Stimulated activated naive CD4-positive, alpha-beta T cell (primary cell): ENCODE measurements at places on chromosomes 1 and 21.
A peak's percentile ranks its signal among the peaks of the same experiment; 100 is the strongest.

GRCh38 chr1:161930064-161930463 is 93.6 kb downstream of the OLFML2B start:
- DNase-seq, result no peak

DNA sequence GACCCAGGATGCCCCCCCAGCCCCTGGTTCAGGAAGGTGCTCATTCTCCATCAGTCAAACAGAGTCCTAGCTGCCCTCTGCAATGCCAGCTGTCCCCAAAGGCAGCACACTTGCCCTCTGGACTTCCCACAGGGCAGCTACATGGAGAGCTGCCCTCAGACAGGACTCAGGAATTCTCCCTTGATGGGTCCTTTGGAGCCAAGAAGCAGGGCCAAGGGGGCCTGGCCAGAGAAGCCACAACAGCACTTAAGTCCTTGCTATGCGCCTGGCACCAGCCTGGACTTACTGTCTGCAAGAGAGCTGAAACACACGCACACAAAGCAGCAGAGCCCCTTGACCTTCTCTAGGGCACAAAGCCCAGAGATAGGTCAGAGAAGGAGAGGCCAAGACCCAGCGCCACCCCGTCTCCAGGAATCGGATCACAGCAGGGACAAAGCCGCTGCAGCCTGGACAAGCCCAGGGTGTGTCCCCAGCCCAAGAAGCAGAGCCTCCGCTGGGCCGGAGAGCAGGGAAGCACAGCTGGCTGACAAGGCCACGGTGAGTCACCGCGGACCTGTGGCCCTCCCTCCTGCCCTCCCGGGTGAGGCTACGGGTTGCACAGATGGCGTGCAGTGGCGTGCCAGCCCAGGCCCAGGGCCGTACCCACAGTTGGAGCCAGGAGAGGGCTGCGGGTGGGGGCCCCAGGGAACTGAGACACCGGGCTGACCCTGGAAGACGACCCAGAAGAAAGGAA is 1.7 kb downstream of the WNT9A start:
- no peak for DNase-seq

DNA sequence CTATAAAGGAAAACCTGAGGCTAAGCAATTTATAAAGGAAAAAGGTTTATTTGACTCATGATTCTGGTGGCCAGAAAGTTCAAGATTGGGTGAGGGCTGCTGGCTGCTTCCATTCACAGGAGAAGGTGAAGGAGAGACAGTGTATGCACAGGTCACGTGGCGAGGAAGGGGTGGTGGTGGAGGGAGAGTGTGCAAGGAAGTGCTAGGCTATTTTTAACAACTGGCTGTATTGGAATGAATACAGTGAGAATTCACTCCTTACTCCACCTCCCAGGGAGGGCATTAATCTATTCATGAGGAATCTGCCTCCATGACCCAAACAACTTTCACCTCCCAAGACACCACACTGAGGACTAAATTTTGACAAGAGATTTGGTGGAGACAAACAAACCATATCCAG is 51.0 kb downstream of the SYDE2 start:
- no peak for DNase-seq

DNA sequence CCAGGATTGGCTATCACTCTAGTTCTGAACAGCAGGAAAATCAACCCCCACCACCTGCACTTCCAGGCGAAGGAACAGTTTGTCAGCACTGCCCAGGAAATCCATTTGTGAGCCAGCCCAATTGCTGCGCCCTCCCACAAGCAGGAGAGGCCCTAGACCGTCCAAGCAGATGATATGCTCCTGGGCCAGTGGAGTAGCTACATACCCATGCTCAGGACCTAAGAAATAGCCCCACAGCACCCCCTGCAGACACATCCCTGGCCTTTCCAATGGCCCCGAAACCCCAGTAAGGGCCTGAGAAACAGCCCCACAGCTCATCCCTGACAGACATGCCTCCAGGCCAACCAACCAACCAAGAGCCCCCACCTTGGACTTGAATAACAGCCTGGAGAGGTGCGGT is 111.5 kb upstream of the ZC3H11B start:
- DNase-seq, result no peak

GRCh38 chr1:17869815-17870214 is 114.7 kb downstream of the ACTL8 start:
- DNase-seq, result no peak

GRCh38 chr1:12554521-12555305 is 63.3 kb downstream of the DHRS3 start:
- no peak for DNase-seq

DNA sequence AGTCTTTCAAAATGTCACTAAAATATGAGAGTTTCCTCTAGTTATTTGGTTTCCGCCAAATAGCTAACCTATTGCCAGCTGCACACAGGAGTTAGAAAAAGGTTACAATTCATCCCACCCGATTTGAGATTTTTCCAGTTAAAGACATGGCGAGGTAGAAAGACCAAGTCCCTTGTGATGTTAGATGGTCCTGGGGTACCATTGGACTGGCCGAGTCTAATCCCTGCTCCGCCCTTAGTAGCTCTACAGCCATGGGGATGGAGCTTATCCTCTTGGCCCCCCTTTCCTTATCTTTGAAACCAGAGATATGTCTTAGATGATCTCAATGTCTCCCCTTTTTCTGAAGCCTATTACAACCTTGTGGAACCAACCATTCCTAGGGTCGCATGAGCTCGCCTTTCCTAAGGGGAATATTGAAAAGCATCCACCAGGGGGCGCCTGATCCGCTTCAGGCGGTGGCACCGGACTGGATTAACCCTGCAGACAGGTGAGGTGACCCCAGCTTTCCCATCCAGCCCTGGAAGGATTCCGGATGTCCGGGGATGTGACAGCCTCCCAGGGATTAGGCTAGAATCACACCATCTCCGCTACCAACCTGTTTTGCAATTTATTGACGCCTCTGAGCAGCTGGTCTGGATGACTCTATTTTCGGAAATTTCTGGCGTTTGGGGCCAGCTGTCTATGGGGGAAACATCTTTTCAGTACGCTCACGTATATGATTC is 68.3 kb upstream of the SIM2 start:
- DNase-seq, result peak; percentile 34

DNA sequence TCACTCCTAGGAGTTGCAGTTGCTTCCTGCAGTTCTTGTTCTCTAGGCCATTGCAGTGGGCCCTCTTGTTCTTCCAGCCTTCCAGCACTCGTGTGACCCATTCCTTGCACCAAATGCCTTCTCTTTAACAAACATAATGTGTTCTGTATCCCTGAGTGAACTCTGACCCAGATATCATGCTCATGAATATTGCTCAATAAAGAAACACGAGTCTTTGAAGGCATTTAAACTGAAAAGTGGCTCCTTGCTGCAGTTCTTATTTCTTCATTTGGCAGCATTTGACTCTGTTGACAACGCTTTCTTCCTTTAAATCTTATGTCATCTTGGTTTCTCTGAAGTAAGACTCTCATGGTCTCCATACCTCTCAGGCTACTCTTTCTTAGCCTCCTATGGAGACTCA is 100.7 kb upstream of the PDE4B start:
- no peak for DNase-seq

DNA sequence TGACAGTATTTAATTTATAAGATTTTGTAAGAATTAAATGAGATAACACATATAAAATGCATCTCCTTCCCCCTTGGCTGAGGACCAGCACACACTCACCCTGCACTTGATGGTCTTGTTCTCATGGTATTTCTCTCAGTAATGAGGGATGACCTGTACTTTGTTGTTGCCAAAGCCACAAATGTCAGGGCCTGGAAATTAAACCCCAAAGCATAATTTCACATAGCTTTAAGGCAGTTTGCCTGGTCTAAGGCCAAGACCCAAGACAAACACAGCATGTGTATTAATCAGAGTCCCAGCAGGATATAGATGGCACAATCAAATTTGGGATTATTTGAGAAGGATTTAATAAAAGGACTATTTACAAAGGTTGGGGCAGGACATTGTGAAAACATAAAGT is 48.6 kb upstream of the EPS15 start:
- DNase-seq, result no peak

DNA sequence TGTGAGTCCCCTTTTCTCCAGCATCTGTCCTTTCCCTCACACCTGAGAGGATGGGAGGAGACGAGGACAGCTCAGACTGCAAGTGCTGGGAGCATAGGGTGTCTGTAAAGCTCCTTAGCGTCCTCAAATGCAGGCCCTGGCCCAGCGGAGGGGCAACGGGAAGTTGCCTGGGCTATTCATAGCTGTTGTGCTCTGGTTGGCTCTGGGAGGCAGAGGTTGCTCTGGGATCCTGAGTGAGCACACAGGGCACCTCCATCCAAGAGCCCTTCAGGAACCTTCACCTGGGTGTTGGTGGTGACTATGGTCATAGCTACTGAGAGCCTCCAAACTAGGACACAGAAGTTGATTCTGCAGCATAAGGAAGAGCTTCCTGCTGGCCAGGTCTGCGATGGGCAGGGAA is 2.6 kb downstream of the PADI1 start:
- no peak for DNase-seq

DNA sequence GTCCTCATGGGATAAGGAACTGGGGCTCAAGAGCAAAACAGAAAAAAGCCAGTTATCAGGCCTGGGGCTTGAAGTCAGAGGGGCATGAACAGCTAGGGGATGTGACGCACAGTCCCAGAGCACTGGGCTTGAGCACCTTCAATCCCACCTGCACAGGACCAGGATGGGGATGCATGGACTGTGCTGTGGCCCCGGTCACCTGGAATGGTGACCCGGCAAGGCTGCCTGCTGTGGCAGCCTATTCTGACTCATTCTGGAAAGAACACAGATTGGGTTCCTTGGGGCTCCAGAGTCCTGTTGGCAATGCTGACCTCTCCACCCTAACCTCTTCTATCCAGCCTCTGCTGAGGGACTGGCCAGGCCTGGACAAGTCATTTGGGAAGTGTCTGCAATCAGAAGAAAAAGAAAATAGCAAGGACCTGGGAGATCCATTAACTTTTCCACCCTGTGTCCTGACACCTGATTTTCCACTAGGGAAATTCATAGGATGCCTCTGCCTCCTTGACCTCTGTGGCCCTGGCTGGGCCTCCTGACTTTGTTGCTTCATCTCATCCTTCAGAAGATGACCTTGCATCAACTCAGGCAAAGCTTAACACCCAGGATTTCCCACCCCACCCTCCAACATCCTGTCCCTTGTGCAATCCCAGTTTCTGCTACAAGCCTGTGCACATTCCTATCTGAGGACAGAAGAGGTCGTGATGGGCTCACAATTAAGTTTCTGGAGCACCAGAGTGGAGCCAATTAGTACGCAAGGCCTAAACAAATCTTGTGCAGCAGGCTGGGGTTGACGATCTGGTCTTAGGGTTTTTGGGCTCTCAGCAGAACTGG is 17.9 kb upstream of the FMOD start:
- DNase-seq, result no peak

DNA sequence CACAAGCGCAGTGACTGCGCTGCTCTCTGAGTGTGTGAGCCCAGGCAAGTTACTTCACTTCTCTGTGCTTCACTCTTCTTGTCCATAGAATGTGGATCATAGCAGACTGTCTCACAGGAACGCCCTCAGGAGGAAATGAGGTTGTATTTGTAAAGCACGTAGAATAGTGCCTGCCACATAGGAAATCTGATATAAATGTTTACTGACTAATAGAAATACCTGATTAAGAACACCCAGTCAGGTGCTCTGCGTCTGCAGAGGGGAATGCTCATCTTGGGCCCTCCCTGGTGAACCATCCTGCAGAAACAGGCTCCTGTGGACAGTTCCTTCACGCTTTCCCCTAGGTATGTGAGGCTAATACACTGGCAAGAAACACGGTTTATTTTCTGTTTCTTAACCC is 100.3 kb downstream of the BEND5 start:
- no peak for DNase-seq

GRCh38 chr21:33993286-33994231 is 78.0 kb upstream of the ATP5PO start:
- DNase-seq, result no peak
